Right renal pelvis (tissue), 4 donors: ENCODE measurements at places on chromosomes 13 and 19.

- no peak for DNase-seq
Measured at GRCh38 chr19:38512277-38512676, 78.8 kb downstream of the RYR1 start.

- DNase-seq: no peak
Measured at GRCh38 chr13:111963031-111963430, 103.9 kb upstream of the SOX1 start.

- DNase-seq: no peak
Measured at GRCh38 chr13:28586439-28587173, 72.3 kb upstream of the POMP start.

- no peak for DNase-seq
Measured at GRCh38 chr19:55346725-55347441, 7.2 kb downstream of the KMT5C start.

GRCh38 chr13:27541386-27541785 is 78.9 kb downstream of the LNX2 start:
- DNase-seq: no peak

- no peak for DNase-seq
Measured at GRCh38 chr19:17281391-17282304, at the start of gene ANKLE1. Gene ANKLE1, plus strand, starts transcription at chr19:17281901. Its CDS starts 20 bp downstream, at chr19:17281921.

DNA sequence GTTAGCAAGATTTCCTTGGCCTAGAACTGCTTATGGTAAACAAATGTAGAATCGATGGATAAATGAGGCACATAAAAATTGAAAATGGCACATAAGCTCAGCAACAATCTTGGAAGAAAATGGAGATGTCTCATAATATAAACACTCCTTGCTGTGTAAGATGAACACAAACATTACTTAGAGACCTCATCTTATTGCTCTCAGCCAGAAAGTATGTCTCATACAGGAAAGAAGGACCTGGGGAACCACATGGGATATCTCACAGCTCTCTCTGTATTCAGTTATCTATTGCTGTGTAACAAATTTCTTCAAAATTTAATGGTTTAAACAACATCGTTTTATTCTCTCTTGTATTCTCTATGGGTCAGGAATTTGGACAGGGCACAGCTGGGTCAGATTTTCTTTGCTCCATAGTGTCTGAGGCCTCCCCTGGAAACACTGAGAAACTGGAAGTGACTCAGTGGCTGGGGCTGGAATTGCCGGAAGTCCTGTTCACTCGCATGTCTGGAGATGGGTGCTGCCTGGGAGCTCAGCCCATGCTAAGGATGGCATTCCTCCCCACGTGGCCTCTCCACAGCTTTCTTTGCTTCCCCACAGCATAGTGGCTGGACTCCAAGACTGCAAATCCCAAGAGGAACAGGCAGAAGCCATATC is 105.1 kb downstream of the NUFIP1 start:
- DNase-seq: no peak

DNA sequence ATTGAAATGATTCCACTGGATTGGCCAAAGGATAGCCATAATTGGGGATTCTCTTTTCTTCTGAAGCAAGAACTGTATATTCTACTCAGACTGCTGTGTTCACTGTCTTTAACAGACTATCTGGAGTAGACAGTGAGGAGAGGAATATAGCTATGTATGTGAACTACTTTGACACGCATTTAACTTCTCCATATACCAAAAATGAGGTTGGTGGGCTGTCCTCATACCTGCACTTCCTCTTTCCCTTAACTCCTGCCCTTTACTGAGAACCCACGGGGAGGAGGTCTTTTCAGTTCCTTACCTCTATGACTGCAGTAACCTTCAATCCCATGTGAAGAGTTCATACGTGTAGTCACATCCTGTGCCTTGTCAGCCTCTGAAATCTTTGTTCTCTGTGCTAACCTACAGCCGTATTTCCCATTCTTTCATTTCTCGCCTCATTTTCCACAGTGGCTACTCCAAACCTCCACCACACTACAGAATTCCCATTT is 305.8 kb downstream of the MTUS2 start:
- no peak for DNase-seq

- DNase-seq: no peak
Measured at GRCh38 chr19:11020982-11021759, 60.3 kb downstream of the SMARCA4 start.

DNA sequence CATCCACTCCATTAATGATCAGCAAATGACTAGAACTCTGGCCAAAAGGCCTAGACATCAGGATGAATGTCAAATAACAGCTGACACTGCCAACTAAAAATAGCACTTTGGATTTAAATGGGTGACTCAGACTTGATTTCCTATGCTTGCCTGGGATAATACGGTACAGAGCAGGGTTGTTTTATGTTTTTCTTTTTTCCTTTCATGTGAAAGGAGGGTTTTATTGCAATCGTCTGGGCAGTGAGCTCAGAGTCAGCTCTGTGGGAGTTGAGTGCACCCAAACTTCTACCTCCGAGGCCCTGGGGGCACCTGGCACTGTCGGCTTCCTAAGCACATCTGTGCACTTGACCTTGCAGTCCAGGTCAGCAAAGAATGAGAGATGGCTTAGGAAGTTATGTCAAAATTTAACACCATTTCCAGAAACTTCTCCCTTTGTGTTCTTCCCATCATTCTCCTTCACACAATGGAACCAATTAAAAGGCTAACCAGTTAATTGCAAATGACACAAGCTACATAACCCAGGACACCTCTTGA is 134.1 kb downstream of the LACC1 start:
- DNase-seq: no peak

- DNase-seq: no peak
Measured at GRCh38 chr13:111074826-111075225, 40.3 kb upstream of the ARHGEF7 start.

GRCh38 chr13:41827507-41828213 is 133.2 kb downstream of the VWA8 start:
- DNase-seq: no peak

DNA sequence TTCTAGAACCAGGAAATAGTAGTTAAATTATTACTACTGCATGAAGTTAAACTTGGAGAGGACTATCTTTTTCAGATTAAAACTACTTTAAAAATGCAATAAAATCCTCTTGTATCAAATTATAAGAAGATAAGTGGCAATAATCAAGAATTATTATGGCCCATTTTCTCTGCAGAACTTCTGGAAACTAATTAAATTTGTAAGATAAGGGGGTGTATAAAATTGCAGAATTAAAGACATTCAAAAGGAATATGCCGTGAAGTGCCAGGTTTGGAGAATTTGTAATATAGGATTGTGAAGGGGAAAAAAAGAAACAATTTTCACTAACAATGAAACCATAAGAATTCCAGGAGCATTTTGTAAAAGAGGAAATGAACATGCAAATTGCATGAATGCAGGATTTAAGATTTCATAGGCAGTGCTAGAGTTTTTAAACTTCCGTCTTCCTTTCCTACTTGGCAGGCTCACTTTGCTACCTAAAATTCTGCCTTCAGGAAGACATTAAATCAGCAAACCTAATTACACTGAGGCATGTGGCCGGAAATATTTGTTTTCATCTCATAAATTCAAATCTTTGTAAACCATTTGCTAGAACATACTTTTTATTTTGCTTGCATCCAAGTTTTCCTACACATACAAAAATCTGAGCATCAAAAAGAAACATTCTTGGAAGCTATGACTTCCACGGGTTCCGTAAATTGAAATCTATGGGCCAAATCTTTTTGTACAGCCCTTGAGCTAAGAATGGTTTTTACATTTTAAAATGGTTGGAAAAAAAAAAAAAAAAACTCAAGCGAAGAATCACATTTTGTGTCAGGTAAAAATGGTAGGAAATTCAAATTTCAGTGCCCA is 166.9 kb downstream of the DCLK1 start:
- no peak for DNase-seq

DNA sequence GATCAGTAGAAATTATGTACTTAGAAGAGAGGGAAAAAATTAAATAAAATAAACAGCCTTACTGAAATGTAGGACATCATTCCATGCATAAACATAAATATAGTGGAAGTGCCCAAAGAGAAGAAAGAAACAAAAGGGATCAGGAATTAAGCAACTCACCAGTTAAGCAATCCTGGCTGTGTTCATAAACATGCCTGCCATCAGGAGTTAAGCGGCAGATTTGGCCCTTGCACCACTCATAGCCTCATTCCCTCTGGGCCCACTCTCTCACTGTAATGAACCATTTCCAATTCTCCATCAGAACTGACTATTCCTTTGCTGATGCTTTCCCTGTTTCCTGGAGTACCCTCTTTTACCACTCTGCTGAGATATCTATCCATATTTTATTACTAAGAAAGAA is 281.4 kb downstream of the LHFPL6 start:
- DNase-seq: no peak

- DNase-seq: no peak
Measured at GRCh38 chr13:24264976-24265375, 44.4 kb upstream of the C1QTNF9 start.

GRCh38 chr13:98998831-98999638 is 21.2 kb upstream of the DOCK9 start:
- DNase-seq: no peak

- DNase-seq: no peak
Measured at GRCh38 chr13:108302279-108302678, 32.8 kb downstream of the TNFSF13B start.

GRCh38 chr13:59468396-59468795 is 695.3 kb downstream of the DIAPH3 start:
- DNase-seq: no peak

GRCh38 chr19:3784607-3785450 is 1.4 kb downstream of the MATK start:
- no peak for DNase-seq

DNA sequence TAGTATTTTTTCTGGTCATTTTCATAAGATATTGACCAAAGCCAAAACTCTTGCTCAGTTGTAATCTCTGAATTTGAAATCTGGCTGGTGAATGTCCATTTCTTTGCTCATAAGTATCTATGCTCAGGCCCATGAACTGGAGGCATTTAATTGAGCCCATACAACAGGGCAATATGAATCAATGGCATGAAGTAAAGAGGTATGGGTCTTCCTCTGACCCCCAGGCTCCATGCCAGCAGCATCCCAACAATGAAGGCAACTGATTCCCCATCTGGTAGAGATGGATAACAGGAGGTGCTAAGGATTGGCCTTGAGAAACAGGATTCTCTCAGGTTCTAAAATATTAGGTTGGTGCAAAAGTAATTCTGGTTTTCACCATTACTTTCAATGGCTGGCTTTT is 330.8 kb downstream of the LIG4 start:
- no peak for DNase-seq

DNA sequence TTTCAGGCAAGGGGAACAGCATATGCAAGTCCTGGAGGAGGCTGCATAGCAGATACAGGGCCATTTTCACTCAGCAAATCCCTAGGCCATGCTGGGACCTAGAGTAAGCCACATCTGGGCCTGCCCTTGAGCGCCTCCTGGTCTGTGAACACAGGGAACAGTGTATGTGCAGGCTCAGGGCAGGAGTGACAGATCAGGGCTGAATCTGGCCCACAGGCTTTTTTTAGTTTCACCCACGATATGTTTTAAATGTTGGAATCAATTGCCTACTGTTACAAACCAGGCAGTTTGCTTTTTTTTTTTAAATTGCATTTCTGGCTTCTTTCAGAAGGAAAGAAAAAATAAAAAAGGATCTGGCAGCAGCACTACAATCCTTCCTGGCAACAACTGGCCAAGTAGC is 1.5 kb upstream of the TMEM145 start:
- no peak for DNase-seq

DNA sequence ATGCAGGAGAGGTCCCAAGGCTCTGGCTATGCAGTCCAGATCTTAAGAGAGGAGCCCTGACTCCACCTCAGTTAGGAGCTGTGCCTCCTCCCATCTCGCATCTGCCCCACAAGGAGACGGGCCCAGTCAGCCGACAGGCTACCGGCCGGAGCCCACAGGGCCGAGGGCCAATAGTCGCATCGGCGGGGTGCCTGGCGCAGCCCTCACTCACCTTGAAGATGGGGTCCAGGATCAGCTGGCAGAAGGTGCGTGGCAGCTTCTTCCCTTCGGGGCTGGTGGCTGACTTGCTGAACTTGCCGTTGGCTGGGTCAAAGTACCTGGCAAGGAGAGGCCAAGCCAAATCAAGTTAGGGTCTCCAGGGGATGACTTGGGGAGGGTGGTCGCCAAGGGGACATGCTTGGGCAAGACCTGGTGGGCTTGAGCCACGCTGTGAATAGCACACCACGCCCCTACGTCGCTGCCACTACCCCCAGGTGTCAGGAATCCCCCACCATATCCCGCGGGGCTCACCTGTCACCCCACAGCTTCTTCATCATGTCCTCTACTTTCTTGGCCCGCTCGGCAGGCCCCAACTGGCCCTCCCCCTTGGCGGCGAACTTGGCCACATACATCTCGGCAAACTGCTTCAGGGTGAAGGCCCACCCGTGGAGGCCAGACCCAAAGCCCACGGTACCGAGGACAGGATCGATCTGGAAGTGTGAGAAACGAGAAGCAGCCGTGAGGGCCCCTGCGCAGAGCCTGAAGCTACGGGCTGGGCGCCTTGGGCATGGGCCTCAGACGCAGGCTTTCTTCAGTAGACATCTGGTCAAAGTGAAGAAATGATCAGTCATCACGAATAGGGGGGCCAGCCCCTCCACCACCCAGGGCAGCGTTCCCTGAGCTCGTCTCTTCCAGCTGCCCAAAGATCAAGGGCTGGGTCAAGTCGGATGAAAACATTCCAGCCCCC is 3.3 kb downstream of the EEF2 start:
- DNase-seq: no peak

- DNase-seq: no peak
Measured at GRCh38 chr19:9956956-9957355, 20.6 kb upstream of the OLFM2 start.

- DNase-seq: no peak
Measured at GRCh38 chr13:69947582-69947981, 160.0 kb upstream of the ATXN8OS start.

GRCh38 chr13:35698911-35699576 is 222.6 kb upstream of the MAB21L1 start:
- DNase-seq: no peak

DNA sequence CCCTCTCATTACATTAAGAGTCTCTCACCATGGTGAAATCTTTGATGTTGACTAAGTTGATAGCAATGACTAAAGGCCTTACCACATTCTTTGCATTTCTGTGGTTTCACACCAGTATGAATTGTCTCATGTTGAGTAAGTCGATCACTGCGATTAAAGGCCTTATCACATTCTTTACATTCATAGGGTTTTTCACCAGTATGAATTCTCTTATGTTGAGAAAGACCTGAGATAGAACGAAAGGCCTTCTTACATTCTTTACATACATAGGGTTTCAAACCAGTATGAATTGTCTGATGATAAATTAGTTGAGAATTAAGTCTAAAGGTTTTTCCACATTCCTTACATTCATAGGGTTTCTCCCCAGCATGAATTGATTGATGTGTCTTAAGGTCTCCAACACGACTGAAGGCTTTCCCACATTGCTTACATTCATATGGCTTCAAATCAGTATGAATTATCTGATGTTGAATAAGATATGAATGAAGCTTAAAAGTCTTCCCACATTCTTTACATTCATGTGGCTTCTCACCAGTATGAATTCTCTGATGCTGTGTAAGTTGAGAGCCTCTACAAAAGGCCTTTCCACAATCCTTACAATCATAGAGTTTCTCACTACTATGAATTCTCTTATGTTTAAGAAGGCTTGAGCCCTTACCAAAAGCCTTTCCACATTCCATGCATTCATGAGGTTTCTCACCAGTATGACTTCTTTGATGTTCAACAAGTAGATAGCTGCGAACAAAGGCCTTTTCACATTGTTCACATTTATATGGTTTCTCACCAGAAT is 45.6 kb downstream of the ZNF283 start:
- DNase-seq: no peak
